RWPE1 (cell line): ENCODE measurements at places on chromosomes 2 and 18.

GRCh38 chr2:85523903-85524335 lies 15.0 kb upstream of the MAT2A start:
- no peak for DNase-seq

DNA sequence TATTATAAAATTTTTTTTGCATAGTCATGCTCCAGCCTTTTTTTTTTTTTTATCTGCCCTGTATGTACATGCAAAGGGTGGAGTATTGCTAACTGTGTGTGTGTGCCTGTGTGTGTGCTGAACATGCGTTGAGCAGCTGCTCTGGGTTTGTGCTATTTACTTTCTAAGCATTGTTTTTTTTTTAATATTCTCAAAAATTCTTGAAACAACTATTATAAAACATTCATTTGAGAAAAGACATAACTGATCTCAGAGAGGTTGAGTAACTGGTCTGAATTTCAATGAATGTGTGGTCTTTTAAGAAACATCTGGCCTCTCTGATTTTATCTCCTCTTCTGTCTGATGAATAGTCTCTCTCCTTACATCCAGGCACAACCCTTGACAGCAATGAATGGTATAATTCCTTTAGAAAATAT lies 366.0 kb upstream of the SLC14A2 start:
- DNase-seq: no peak

DNA sequence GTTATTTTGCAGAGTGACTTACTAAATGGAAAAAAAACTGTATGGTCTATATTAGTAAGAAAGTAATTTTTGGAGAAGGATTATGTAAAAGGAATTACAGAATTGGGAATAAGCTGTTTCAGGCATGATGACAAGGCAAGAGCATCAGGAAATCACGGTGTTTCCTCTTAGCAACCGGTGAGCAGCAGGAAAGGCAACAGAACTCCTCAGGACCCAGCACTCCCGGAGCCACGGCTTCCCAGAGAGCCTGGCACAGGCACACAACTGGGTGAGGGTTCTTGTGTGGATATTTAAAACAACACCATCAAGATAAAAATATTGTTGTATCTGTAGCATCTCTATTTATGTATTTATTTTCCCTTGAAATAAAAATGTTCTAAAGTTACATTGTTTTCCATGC lies 34.4 kb downstream of the CYP27C1 start:
- DNase-seq: no peak

DNA sequence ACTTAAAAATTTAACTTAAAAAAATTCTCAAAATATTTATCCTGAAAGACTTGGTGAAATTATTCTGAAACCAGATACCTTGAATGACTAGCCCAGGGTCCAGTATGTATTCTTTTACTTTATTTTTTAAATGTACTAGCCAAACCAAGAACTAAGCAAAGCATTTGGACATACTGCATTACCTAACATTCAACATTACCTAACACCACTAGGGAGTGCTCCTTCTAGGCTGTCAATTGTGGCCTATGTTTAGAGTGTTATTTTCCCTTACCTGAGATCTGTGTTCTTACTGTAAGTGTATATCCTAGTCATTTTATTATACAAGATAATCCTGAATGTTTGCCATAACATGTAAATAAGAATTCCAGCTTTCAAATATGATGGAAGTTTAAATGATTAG lies 496.6 kb downstream of the PTPRM start:
- peak; percentile 16 for DNase-seq

DNA sequence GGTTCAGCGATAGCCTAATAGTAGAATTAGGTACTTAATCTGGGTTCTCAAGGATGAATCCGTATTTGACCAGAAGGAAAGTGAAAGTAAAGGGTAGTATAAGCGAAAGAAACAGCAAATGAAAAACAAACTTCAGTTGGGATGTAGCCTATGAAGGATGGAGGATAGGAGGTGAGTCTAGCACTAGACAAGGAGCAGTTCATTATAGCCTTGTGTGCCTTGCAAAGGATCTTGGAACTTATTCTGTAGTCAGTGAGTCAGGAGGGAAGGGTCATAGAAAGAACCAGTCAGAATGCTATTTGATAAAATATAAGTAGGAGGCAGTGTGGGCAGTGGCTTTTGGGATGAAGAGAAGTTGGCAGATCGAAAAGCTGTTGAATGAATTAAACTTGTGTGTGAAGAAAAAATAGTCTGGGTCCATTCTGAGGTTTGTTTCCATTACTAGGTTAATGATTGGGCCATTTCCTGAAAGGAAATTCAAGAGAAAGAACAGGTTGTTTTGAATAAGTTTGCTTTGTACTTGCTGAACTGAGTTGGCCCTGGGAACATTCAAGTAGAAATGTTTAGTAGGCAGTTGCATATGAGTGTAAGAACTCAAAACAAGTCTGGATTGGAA lies 48.5 kb downstream of the ANKRD12 start:
- DNase-seq: no peak

DNA sequence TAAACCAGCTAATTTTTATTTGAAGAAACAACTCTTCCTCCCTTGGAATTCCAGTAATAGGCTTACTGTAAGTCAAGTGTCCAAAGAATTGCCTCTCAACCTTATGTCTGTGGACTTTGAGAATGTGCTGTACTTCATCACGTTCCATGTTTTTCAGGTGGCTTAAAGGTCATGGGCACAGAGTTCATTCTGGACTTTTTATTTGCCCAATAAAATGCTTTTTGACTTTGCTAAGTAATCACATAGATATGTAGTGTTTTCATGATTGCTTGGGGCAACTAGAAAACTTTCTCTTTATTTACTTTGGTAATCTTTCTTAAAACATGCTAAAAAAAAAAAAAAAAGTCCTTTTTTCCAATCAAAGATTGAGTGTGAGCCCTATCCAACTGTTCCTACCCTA lies 10.4 kb upstream of the DNAH7 start:
- DNase-seq: no peak

- DNase-seq: no peak
These were observed 445.7 kb downstream of the NCKAP5 start for GRCh38 chr2:133122529-133122928.

DNA sequence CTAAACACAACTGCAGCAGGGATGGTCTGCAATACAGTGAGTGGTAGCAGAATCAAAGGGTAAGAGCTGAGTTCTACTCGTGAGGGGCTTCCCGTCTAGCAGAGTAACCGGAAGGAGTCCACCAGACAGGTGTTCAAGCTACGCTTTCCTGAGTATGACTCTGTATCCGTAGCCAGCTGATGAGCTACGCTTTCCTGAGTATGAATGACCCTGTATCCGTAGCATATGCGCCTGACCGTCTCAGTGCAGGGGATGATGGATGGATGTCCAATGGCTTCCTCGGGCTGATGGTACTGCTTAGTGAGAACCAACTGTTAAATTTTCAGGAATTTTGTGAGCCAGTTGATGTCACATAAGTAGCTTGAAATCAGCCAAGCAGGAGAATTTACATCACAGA lies 244.1 kb upstream of the MYT1L start:
- no peak for DNase-seq

- no peak for DNase-seq
These were observed 401.4 kb downstream of the ALK start for GRCh38 chr2:29520001-29520400.

DNA sequence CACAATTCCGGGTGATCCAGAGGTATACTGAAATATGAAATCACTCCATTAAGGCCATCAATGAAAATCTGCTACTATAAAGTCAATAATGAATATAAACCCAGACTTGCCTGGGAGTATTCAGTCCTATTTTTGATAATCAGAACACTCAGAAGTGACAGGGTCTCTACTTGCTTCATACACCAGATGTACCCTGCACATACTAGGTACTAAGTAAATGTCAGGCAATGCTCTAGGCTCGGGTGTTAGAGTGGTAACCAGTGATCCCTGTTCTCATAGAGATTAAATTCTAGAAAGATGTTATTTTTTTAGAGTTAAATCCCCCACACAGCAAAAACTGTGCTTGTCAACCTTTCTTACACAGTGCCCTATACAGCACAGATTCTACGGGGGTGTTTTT lies 12.3 kb downstream of the STAT1 start:
- no peak for DNase-seq

GRCh38 chr18:27605107-27605834 lies 420.2 kb upstream of the CHST9 start:
- DNase-seq: peak; percentile 35

DNA sequence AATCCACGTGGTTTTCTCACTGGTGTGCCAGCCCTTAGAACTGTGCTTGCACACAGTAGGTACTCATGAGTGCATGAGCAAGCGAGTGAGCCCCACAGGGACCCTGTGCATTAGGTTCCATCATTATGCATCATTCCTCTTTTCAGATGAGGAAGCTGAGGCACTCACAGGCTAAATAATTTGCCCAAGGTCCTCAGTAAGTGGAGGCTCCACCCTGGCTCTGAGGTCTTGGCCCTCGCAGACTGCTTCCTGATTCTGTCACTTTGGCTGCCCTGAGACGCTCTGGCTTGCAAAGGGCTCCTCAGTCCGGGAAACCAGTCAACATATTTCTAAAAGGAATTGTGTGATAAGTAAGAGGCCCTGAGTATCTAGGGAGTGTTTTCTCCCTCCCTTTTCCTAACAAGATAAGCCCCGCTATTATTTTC lies 71.7 kb downstream of the IL1R2 start:
- DNase-seq: no peak

DNA sequence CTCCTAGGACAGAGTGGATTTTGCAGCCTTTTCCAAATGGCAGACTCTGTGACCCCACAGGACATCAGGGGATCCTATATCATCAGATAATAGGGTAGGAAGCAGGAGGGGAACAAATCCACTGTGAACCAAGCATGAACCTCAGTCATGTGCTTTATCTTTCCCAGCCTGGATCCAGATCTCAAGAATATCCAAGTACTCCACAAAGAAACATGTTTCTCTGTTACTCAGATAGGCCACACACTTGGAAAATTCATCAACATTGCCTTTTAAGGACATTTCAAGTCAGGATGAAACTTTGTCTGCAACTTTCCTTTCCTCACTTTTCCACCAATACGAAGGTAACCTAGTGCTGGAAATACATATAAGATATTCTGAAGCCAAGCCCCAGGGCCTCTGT lies 85.8 kb downstream of the RDH14 start:
- DNase-seq: no peak

GRCh38 chr2:222989431-222989830 lies 62.6 kb upstream of the KCNE4 start:
- DNase-seq: no peak

DNA sequence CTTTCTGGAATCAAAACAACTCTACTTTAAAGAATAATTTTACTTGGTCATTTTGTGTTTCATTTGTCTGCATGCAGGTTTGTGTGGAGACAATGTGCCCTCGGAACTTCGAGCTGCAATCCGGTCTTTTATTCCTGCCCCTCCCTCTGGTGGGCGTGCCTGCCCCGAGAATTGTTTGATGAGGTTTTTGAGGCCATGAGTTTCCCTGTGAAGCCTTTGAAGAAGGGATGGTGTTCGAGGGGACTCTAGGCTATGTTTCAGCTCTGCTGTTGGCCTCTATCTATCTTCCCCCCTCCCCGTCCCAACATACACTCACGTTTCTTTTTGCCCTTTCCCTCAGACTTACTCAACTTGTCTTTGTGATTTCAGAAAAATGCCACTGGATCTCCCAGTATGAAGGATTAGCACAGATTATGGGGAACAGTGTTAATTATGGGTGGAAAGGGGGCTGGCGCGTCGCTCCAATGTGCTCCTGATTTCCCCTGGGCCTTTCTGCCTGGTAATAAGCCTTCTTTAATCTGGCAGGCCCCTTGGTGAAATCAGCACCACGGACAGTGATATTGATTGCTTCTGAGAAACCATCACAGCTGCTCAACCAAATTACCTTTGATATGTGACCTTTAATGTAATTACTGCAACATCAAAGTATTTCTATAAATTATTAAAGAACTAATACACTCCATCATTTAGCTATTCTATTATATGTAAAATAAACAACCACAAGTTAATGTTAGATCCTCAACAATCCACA lies 82.2 kb downstream of the CELF4 start:
- DNase-seq: no peak

GRCh38 chr2:220949466-220949865 lies 622.6 kb downstream of the EPHA4 start:
- no peak for DNase-seq

DNA sequence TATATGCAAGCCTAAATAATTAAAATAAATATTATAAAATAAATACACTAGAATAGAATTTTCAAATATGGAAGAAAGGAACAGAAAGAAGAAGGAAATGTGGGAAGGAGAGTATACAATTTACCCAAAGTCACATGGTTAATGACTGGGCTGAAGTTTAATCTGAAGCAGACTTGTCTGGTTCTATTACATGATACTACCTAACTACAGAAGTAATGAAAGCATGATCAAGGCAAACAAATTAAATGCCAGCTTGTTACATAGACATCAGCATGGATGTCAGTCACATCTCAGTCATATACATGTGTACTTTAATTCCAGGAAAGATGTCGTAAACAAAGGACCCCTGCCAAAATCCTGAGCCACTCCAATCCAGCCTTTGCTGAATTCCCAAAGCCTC lies 1060.8 kb downstream of the CNTNAP5 start:
- no peak for DNase-seq

- DNase-seq: no peak
These were observed 12.6 kb upstream of the SLC9A4 start for GRCh38 chr2:102460467-102460866.

- no peak for DNase-seq
These were observed 58.4 kb downstream of the TXNL1 start for GRCh38 chr18:56580026-56580425.

DNA sequence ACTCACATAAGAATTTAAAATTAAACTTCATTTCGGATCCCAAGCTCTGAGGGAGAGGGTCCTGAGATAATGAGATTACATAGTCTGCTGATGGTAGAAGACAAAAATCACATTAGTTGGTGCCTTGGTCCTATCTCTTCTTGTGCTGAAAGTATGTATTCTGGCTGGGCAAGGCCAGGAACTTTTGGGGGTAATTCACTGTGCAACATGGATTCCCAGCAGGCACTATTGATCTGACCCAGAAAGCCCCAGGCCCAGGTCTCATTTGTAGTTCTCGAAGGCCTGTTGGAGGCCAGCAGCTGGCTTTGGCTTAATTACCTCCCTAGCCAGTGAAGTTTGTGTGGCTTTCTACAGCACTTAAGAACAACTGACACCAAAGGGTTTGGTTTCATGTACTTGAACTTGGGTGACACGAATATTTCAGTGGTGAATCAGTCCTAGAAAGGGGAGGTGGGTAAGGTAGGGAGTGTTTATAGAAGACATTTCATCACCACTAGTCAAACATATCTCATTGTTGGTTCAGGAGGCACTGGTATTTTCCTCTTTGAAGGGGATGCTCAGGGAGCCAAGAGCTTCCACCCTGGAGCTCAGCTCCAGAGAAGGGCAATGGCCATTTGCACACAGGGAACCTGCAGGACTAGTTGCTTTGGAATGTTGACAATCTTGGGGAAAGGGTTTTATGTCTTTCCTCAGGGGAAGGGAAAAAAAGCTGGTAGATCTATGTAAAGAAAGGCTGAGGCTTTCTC lies 217.8 kb downstream of the OSR1 start:
- peak; percentile 77 for DNase-seq
